ENCODE measurements at places on chromosomes 1 and 21. TPM values are rescaled to one million over a fixed set of nuclear protein-coding genes. Genes with fewer than 3 reads are reported as not detected.

DNA sequence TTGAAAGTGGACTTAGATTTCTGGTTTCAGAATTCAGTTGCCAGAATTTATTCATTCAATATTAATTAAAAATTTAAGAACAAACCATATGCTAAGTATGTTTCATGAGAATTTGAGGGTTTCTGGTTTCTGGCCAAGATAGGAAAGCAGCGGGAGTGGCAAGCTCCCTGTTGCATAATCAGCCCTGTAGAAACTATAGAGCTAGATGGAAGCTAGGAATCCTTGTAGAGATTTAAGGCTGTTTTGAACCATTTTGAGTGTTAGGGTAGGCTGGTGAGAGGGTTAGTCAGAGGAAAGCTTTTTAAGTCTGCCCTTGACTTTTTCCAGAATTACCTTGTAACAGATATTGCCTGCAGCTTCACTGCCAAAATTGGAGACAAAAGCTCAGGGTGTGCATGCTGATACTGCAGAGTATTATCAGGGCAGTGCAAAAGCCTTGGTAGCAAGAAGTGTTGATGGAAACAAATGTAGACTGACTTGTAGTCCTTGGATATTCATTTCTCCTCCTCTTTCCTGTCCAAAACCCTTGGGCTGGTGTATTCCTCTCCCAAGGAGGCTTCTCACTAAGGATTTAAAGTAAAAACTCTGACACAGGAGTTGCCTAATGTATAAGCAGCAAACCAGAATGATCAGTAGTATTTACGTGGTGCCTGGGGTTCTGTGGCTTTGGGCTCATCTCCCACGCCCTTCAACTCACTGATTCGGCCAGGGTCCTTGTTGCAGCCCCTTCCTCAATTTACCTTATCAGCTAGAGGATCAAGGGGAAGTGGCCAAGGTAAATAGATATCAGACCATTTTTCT lies 12.6 kb upstream of the GIPC2 start:
- no peak for DNase-seq

The SLAMF8 gene
- 3.3 TPM for total RNA-seq

GRCh38 chr1:74571493-74571800 lies 59.0 kb upstream of the LRRC53 start:
- no peak for DNase-seq

- DNase-seq: no peak
Observed at GRCh38 chr1:150615346-150616201, 13.8 kb downstream of the ENSA start.

DNA sequence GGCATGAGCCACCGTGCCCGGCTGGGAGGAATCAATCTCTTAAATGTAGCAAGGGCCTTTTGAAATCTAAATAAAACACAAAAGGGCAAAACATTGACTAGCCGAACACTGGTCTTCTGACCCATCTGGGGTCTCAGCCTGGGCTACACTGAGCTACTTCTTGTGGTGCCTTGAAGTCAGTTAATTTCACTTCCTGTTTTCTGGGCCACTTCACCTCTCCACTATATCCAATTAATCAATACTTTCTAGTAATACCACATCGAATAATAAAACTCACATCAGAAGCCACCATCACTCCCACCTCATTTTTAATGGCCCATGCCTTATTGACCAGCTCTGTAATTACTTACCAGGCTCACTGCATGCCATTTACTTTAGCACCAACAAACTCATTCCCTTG lies 138.0 kb upstream of the SAMSN1 start:
- no peak for DNase-seq

The CRTC2 gene
- total RNA-seq: 13.9 TPM

The KLHDC9 gene
- total RNA-seq: 9.9 TPM
